Urinary bladder (tissue), 4 donors: ENCODE measurements at places on chromosomes 12 and 14. TPM values are rescaled to one million over a fixed set of nuclear protein-coding genes. Genes with fewer than 3 reads are reported as not detected.

DNA sequence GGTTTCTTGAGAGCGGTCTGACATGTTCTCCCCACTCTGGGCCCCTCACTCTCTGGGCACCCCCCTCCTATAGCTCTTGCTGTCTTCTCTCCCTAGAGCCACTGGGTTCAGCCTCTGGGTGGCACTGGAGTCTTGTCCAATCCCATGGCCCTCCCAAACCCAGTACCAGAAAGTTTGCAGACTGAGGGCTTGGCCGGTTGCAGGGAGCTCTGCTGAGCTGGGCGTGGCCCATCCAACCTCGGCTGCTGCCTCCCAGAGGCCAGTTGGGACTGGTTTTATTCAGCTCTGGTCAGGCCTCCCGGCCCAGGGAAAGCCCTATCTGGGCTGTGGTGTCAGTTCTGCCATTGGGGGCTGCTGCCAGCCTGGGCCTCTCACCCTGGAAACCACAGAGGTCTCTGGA lies 37.9 kb downstream of the ISCA2 start:
- DNase-seq = peak; percentile 13

- DNase-seq = no peak
These were observed 77.0 kb upstream of the FOXN3 start for GRCh38 chr14:89493877-89494634.

DNA sequence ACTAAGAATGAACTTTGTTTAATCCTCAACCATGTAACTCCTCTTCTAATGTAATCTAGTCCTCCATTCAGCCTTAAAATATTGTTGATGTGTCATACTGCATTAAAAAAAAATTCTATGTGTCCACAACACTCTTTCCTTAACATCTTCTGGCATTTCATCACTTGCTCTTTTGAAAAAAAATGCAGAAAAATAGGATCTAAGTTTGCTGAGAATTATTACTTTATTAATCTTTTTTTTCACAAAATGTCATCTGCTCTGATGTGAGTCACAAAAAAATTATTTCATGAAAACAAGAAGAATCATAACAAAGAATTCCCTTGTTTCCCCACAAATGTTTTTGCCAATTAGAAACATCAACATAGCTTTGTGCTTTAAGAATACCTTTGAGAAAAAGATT lies 410.1 kb upstream of the MGAT4C start:
- no peak for DNase-seq

DNA sequence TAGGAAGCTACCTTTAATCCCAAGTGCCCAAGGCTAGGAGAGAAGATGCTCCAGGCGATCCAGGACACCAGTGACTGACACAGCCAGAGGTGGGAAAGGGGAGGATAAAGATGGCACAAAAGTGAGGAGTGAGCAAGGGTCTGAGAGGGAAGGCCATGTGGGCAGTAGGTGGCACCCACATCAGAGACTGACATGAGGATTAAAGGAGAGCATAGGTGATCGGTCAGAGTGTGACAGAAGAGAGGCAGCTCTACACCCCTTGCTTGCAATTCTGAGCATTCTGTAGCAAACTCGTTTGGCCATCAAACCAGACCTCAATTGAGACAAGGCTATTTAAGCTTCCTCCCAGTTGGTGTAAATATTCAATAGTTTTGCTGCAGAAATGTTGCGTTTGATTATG lies 724 bp upstream of the CD27 start:
- DNase-seq = no peak

DNA sequence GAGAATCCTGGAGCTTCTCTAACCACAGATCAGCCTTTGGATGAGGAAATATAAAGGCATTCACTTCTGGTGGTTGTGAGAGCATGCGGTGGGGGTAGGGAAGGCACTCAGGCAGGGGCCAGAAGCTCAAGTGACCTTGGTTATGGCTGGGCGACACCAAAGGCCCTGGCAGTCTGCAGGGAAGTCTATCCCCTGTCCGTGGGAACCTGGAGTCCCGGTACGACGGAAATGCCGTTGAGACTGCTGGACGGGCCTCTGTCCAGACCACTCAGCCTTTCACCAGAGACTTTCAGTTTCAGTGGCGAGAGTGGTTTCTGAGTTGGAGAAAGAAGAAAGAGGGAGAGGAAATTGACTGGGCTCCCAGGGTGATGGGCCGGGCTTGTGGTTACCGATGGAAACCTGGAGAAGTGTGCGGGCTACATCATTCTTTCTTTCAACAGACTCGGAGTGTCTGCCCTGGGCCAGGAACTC lies 20.9 kb downstream of the ISCA2 start:
- DNase-seq = no peak

The BEGAIN gene
- 3.1 TPM for total RNA-seq

DNA sequence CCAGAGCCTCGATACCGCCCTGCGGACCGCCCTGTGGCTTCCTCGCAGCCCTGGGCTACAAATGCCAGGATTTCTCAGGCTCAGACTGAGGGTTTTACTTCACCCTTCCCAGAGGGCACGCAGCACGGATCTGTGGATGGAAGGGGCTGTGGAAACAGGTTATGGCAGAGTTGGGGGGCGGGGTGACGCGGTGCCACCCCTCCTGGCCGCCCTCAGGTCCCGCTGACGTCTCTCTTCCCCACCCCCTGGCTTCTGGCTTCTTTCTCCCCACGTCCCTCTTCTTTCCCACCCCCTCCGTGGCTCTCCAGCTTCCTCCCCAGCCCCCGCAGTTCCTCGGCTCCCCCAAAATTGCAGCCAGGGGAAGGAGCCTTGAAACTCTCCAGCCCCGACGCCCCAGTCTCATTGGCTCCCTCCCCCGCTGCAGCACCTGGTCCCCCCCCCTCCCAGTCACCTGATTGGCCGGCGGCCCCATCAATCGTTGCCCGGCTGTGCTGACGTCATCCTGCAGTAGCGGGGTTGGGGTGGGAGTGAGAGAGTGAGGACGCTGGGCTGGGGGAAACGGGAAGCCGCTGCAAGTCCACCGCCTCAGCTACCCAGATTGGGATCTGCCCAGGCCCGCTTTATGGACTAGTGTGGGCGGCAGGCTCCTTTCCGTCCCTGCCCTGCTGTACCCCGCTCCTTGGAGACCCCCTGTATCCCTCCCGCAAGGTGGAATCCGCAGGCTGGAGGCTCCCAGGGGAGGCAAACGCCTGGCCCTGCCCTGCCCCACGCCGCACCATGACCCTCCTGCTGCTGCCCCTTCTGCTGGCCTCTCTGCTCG lies at the start of gene CLSTN3:
TSS of gene CLSTN3 (plus strand) at position 500 of the 820 bp plus-strand sequence. CDS start at position 778, 278 bp downstream.
- peak; percentile 71 for DNase-seq

The C1R gene
- 174 TPM for total RNA-seq

GRCh38 chr14:81450100-81450531 lies 50.0 kb upstream of the STON2 start:
- DNase-seq = no peak

GRCh38 chr12:64243809-64244208 lies 21.7 kb upstream of the KICS2 start:
- DNase-seq = no peak

The SLC8A3 gene
- total RNA-seq = 3.0 TPM

The BRF1 gene
- total RNA-seq = 30.9 TPM

DNA sequence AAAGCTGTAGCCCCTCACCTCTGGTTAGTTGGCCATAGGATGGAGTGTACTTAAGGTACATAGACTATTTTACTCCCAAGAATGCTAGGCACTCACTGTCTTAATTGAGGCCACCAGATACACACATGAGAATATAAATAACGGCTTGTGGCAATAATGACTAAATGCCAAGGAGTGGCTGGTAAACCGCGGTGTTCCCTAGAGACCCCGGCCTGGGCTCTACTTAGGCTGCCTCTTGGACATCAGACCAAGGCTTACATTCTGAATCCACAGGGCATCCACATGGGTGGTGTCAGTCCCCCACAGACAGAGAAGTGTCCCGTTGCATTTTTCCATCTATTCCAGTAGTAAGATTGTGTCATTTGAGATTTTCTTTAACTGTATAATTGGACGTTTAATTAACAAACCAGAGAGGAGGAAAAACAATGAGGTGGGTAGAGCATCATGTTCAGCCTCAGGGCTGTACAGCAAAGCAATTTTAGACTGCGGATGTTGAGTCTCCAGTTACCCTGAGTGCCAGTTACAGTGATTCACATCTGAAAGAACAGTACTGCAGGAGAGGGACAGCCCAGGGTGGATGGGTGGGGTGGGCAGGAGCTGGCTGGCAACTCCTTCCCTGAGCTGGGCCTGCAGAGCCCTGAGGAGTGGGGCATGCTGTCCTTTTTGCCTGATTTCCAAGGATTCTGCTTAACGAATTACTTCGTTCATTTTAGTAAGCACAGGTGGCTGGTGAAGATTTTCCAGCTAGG lies 20.5 kb downstream of the CKB start:
- DNase-seq = no peak

GRCh38 chr14:99818503-99819036 lies 25.4 kb downstream of the EML1 start:
- DNase-seq = no peak

DNA sequence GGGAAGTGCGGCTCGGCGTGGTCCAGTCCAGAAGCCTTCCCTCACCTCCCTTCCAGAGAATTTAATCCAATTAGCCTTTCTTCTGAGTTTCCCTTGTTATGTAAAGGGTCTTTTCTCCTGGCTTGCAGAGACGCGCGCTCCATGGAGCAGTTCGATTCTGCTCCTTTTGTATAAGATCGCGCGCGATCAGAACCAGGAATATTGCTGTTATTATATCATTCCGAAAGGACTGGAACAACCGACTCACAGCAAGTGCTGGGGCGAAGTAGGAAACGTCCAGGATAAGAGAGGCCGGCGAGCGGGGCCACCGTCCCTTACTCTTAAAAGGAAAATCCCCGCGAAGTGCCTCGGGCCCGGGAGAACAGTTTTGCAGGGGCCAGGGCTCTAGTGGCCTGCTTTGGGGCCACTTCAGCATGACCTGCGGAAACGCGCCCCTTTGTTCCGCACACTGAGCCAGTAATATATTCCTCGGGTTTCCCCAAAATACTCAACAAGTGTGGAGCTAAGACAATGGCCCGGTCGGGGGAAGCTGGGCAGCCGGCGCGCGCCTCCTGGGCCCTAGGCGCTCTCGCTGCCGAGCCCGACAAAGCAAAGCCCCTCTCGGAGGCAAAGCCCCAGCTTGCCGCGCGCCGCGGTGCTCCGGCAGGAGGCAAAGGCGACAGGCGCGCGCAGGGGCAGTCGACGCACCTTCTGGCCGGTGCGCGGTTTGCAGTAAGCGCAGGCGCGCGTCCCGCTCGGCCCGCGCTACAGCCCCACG lies 2.9 kb downstream of the RFX4 start:
- DNase-seq = no peak

The DLGAP5 gene
- 23.4 TPM for total RNA-seq

GRCh38 chr12:63325757-63326156 lies 174.8 kb upstream of the AVPR1A start:
- no peak for DNase-seq

GRCh38 chr12:117502633-117503032 lies 141.2 kb upstream of the NOS1 start:
- no peak for DNase-seq

- DNase-seq = no peak
These were observed 111.4 kb upstream of the SFSWAP start for GRCh38 chr12:131599190-131600159.

DNA sequence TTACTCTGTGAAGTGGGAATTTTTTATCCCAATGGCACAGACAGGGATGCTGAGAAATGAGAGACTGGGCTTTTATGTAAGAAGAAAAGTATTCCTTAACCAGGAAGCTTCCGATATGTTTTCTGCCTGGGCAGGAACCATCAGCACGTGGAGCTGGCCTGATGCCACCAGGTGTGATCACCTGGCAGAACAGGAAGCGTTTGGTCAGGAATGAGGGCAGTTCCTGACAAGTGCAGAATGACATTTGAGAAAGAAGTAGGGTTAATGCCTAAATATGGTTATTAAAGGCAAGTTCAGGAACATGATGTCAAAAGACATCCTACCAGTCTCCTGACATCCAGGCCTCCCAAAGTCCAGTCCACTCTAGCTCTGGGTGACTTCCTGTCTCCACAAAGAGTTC lies 210.3 kb downstream of the NUAK1 start:
- DNase-seq = no peak

- DNase-seq = no peak
These were observed 857.1 kb downstream of the AACS start for GRCh38 chr12:125922330-125922729.

The IFNG-AS1 gene
- total RNA-seq = 0.32 TPM

The ADCY4 gene
- 12.6 TPM for total RNA-seq

- no peak for DNase-seq
These were observed 262.6 kb upstream of the BTG1 start for GRCh38 chr12:92408072-92408900.

DNA sequence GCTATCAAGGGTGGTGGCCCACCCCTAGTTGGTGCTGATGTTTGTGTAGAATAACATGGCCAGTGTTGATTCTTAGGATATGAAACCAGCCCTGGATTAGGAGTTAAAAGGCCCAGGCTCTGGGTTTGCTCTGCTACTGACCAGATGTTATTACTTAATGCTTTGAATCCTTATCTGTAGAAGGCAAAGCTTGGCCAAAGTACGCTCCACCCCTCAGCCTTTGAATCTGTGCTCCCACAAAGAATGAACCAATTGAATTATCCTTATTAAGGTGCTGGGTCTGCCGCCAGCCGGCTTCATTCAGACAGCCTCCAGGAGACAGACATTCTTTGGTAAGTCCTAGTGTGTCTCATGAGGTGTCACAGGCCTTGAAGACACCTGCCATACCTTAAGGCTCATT lies 41.8 kb downstream of the AKAP3 start:
- no peak for DNase-seq

GRCh38 chr12:74538491-74539258 lies 1.0 kb downstream of the ATXN7L3B start:
- no peak for DNase-seq

The LRIG3 gene
- total RNA-seq = 139 TPM

The RTL1 gene
- 0.37 TPM for total RNA-seq

The GLI1 gene
- total RNA-seq = 11.5 TPM

DNA sequence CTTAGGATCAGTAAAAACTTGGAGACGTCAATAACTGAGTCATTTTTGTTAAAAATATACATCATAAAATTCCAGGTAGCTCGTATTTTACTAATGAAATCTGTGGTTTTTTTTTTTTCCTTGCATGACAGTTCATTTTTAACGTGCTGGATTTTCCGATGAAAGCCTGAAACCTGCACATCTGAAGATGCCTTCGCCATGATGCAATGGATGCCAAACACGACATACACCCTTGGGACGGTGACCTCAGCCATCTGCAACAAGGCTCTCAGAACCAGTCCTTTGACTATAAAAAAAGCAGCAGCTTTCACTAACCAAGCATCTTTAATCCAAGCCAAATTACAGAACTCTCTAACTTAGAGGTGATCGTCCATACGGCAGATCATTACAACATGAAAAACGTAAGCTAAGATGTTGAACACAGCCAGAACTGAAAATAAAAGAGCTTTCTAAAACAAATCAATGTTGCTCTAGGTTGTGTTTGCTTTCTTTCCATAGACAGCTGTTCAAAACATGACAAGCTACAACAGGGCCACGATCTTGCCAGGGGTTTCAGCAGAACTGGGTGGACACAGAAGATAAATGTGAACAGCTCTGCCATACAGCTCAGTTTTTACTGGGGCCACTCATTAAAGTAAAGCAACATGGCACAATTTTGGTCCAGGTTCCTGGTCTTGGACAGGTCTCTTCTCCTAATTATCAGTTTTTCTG lies 7.8 kb downstream of the NIN start:
- no peak for DNase-seq

DNA sequence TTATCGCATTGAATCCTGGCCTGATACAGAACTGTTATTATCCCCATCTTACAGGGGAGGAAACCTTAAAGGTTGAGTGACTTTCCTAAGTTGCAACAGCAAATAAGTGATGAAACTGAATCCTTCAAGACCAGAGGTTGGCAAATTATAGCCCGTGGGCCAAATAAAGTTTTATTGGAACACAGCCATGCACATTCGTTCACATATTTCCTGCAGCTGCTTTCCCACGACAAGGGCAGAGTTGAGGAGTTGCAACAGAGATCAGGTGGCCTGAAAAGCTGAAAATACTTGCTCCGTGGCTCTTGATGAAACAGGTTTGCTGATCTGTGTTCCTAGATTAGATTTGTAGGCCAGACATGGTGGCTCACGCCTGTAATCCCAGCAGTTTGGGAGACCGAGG lies 126.7 kb downstream of the PHETA1 start:
- no peak for DNase-seq
